Sciatic nerve (tissue), 2 donors: ENCODE measurements at places on chromosomes 2 and 18. TPM values are rescaled to one million over a fixed set of nuclear protein-coding genes. Genes with fewer than 3 reads are reported as not detected.

PLCL1 gene
- total RNA-seq = 6.7 TPM

GRCh38 chr2:164752956-164753355 lies 88.7 kb downstream of the COBLL1 start:
- DNase-seq = no peak

DNA sequence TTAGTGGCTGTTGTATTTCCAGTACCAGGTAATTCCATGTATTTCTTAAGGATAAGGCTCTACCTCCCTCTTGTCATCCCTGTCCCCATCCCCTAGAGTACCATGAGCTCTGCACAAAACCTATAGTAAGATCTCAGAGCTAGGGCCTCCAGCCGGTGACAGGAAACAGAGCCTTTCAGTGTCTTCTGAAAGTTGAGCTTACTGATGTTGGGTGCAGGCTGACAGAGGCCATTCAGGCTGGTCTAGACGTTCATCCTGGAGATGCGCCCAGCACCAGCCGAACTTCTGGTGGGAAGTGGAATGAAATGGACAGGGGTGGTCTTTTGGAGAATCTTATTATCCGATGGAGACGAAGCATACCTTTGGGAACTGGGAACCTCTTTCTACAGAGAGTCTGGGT lies 16.7 kb upstream of the LYPD6B start:
- DNase-seq = no peak

DNA sequence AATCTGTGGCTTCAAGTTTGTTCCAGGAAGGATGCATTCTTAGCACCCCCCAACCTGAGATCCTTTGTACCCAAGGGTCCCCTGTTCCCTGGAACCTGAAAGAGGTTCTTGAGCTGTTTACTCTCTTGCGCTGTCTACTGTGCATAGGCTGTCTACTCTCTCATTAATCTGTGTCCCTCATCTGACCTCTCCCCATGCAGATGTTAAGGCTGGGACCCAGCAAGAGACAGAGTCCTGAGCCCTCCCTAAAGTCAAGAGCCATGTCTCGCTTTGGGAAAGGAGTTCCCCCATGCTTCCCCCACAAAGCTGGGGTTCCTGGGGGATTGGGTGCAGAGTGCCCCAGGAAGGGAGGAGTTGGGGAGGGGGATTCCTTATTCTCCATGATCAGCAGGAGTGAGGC lies 312.9 kb downstream of the CYP26B1 start:
- no peak for DNase-seq

GRCh38 chr2:221911321-221911720 lies 339.2 kb upstream of the EPHA4 start:
- DNase-seq = no peak

- no peak for DNase-seq
Measured at GRCh38 chr2:159072795-159073194, 104.4 kb downstream of the TANC1 start.
